ENCODE measurements at places on chromosomes 3 and 15.

DNA sequence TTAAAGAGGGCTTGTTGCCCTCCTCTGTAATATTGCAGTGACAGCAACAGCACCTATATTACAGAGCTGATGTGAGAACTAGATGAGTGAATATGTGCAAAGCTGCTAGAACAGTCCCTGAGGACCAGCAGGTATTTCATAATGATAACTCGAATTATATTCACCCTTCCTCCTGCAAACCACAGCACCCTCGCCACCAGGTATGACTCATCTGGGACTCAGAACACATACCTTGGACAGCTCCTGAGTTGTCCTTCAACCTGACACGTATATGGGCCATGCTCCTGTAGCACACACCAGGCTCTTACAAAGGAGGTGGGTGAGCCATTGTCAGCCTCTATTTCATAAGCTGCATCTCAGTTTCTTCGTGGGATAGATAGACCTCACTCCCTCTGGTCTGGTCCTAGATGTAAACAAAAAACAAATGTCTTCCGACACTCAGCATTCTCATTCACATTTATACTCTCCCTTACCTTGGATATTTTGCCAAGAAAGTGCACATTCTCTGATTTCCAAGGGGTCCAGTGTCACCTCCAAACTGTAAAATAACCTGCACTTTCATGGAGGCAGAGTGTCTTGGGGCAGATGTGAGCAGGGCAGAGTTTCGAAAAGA, 124.5 kb downstream of the TLE3 start:
- no peak for DNase-seq

- no peak for DNase-seq
Observed at GRCh38 chr3:8550611-8551010, 49.0 kb downstream of the LMCD1 start.

DNA sequence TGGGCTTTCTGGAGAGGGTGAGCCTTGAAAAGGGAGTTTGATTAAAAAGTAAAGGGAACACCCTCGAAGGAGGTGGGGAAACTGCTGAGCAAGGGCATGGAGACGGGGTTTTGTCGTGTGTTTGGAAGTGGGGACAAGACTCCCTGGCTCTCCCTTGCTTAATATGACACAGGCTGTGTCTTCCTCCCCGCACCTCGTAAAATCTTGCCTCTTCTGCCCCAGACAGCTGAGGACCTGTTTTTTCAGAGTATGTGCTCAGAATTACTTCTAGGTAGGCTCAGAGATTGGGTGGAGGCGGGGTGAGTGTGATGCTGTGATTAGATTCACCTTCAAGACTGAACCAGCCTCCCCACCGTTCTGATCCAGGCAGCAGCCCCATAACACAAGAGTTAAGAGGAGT, 244.4 kb upstream of the TLE3 start:
- no peak for DNase-seq

GRCh38 chr15:71472566-71472965, 337.8 kb upstream of the NR2E3 start:
- no peak for DNase-seq

DNA sequence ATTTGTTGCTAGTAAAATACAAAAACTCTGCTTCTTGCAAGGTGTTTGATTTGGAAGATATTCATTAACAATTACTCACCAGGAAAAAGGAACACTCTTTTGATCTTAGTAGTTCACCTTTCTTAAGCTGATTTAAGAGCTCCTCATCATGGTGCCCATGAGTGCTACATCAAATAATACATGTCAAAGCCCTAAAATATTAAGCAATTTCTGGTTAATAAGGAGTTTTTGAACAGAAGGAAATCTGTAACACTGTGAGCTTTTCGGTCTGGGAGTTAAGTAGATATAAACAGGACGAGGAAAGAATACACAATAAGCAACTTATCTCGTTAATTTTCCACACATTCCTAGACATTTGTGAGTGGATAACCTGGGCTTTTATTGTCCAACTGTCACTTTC, 83.9 kb upstream of the DCBLD2 start:
- DNase-seq = no peak

- DNase-seq = no peak
Observed at GRCh38 chr15:68298882-68299381, 21.4 kb downstream of the FEM1B start.

DNA sequence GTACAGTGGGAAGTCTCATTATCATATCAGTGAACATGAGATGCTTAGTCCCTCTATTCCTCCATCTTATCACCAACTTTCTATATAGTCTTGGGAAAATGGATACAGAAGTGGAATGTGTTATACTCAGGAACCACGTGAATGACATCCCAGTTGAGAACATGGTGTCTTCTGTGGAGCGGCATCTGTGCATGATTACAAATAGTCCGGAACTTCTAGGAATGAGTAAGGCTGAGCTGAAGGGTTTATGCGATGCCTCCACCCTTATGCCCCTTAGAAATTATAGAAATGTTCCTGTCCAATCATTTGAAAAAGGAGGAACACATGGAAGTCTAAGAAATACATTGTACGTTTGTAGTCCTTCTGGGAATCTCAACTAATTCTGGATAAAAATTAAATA, 64.8 kb upstream of the TMEM108 start:
- DNase-seq = no peak

DNA sequence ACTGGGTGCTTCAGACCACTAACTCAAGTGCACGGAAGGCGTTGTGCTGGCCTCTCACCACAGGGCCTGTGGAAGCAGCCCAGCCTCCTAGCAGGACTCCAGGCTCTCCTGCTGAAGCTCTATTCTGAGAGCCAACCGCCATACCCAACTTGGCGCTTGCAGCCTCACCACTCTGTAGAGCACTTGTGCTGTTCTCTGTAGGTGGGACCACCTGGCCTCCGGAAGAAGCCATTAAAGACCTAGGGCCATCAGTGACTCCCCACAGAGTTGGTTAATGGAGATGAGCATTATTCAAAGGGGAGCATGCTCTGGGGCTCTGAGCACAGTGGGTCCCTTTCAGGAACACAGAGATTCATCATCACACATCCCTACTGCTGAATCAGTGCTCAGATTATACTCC, 50.9 kb downstream of the C3orf85 start:
- no peak for DNase-seq

DNA sequence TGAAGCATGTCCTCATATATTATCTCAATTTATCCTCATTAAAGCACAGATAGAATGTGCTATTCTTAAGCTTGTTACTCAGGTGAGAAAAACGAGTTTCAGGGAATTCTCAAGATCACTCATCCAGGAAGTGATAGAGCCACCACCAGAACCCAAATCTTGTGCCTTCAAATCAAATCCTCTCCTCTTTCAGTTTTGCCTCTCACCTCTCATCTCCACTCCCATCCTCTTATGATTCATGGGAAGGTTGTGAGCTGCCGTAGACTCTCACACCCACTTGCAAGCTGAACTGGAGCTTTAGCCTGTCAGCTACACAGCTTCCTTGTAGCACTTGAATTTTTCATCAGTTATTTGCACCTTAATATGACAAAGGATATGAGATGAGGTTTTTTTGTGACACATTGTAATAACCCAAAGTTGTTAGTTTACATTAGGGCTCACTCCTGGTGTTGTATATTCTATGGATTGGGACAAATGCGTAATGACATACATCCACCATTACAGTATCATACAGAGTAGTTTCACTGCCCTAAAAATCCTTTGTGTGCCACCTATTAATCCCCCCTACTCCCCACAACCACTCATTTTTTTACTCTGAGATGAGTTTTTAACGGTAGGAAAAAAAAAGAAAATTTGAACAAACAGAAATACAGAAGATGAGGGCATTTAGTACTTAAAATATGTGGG, 25.7 kb downstream of the GPR15 start:
- DNase-seq = peak; percentile 39

GRCh38 chr3:39011191-39011736, 40.5 kb downstream of the SCN11A start:
- DNase-seq = no peak

- DNase-seq = no peak
Observed at GRCh38 chr3:193905541-193906396, 230.2 kb upstream of the HES1 start.

GRCh38 chr3:139974809-139975425, 39.9 kb downstream of the CLSTN2 start:
- DNase-seq = no peak

GRCh38 chr15:44734839-44735481, 1.4 kb upstream of the TRIM69 start:
- no peak for DNase-seq

- peak; percentile 82 for DNase-seq
Observed at GRCh38 chr3:10551821-10552630, 46.6 kb upstream of the ATP2B2 start.

DNA sequence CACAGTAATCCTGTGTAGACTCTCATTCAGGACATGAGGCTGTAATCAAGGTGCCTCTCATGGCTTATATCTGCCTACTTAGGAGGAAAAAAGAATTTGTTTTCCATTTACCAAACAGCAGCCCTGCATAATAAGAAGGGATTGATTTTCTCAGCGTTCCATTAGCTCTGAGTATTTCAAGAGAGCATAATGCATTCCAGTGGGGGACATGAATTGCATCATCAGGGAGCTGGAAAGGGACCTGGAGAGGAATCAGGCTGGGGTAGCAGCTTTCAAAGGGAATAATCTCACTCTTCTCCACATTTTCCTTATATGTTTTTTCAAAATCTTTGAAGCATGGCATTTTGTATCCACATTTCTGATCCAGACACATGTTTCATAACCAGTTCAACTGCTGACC, 150.6 kb upstream of the ANKRD28 start:
- DNase-seq = no peak

GRCh38 chr15:81327516-81327915, 3.6 kb upstream of the STARD5 start:
- DNase-seq = no peak

- no peak for DNase-seq
Observed at GRCh38 chr15:37209041-37209363, 108.7 kb upstream of the MEIS2 start.

DNA sequence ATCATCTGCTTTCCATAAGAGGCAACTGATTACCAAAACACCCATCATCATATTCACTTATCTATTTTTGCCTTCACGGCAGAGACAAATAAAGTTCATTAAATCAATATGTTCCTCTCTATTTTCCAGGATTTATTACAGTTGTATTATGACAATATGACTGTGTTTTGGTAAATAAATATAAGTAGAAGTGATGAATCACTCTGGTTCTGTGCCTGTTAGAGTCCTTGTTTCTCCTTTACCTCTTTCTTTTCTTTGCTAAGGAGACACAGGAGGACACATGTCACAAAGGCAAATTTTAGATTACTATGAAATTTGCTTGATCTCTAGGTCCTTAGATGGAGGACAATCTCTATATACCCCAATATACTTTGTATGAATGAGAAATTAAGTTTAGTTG, 152.6 kb upstream of the PLSCR5 start:
- no peak for DNase-seq

GRCh38 chr3:187725653-187726370, 19.5 kb downstream of the BCL6 start:
- DNase-seq = no peak

DNA sequence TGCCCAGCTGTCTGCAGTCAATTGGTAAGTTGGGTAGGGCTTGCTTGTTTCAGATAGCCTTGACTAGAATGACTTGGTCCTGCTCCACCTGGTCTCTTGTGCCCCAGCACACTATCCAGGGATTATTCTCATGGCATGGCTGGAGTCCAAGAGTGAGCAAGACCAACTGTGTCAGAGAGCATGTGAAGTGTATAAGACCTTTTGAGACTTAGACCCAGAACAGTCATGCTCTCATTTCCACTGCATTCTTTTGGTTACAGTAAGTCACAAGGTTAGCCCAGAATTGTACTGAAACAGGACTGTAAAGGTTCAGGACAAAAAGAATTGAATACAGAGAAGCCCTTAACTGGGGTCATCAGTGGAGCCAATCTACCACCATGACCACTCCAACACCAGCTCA, 650.8 kb upstream of the ADAMTS9 start:
- no peak for DNase-seq

DNA sequence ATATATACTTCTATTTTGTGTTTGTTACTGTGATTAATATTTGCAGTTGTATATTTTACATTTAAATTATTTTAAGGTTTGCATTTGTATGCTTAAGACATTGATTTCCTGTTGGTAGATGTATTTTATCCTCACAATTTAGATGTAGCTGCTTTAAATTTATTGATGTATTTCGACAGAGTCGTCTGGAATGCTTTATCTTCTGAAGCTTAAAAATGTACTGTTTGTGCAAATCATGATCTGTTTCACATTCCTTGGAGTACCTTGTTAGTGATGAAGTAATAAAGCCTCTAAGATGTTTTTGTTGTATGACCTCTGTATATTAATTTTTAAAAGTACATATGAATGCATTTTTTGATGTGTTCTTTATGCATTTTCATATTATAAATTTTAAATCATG, 1.9 kb downstream of the CHD2 start:
- DNase-seq = no peak

GRCh38 chr3:108127301-108127988, 36.6 kb upstream of the CD47 start:
- DNase-seq = peak; percentile 62

DNA sequence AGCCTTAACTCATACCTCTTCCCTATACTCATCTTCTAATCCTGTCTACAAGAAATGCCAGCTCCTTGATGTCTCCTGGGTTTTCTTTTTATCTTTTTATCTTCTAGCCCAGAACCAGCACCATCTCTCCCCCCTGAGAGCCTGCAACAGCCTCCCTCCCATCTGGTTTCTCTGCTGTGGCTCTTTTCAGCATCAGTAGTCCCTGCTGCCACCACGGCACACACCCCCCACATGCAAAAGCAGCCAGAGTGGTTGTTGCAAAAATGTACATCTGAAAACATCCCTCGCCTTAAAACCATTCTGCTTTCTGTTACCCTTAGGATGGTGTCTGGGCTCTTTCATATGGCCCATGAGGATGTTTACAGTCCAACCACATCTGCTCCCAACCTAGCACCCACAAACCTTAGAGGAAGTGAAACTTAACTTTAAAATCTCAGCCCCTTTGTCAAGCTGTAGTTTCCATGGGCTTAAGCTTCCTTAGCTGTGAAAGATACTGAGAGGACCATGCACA, 775 bp downstream of the TTC21A start:
- no peak for DNase-seq

DNA sequence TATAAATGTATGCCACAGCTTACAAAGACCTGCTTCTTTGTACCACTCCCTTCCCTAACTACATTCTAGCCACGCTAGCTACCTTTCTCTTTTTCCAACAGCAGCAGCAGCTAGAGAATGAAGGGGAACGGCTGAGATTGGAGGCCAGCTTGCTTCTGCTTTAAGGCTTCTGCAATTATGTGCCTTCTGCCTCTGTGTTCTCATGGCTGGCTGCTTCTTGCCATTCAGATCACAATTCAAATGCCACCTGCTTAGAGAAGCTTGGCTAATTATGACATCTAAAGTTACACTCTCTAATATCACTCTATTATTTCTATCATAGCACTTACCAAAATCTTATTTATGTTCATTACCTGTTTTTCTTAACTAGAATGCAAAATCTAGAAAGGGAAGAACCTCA, 95.2 kb downstream of the RYK start:
- DNase-seq = no peak

- no peak for DNase-seq
Observed at GRCh38 chr15:100725121-100726069, 123.0 kb downstream of the ASB7 start.

DNA sequence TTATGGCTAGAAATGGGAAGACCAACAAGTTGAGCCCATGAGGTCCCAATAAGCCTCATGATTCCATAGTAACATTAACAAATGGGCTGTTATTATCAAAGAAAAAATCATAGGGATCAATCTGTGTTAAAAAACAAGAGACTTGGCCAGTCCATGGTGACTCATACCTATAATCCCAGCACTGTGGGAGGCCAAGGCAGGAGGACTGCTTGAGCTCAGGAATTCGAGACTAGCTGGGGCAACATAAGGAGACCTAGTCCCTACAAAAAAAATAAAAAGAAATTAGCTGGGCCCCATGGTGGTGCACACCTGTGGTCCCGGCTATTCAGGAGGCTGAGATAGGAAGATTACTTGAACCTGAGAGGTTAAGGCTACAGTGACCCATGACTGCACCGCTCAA, 124.8 kb downstream of the DMXL2 start:
- DNase-seq = no peak
